ENCODE measurements at places on chromosomes 16 and 17. TPM values are rescaled to one million over a fixed set of nuclear protein-coding genes. Genes with fewer than 3 reads are reported as not detected.
A peak's percentile ranks its signal among the peaks of the same experiment; 100 is the strongest.

MAP2K6 gene
- total RNA-seq = 1.4 TPM

SDF2 gene
- total RNA-seq = 46.2 TPM

SLC35G3 gene
- total RNA-seq = not detected

KRTAP4-1 gene
- not detected for total RNA-seq

MAF gene
- 62.8 TPM for total RNA-seq

CDH15 gene
- total RNA-seq = not detected

G6PC1 gene
- total RNA-seq = not detected

DBF4B gene
- total RNA-seq = 25.7 TPM

C17orf67 gene
- total RNA-seq = 4.4 TPM

CHD9NB gene
- 0.16 TPM for total RNA-seq

TLCD2 gene
- total RNA-seq = 0.14 TPM

MSLN gene
- total RNA-seq = not detected

PITPNM3 gene
- 0.66 TPM for total RNA-seq

UMOD gene
- total RNA-seq = not detected

TMEM106A gene
- total RNA-seq = 19.1 TPM

CACNG4 gene
- not detected for total RNA-seq

MMP15 gene
- total RNA-seq = 0.89 TPM

GAST gene
- total RNA-seq = not detected

RPH3AL gene
- total RNA-seq = 3.7 TPM

ELMO3 gene
- 8.2 TPM for total RNA-seq

- H3K36me3 ChIP-seq = no peaks in the 10 kb centered on the region
- peaks cover 13% of the 10 kb centered on the region for H3K27me3 ChIP-seq
- H3K4me3 ChIP-seq = no peak overlapping the region
- H3K27ac ChIP-seq = no peak overlapping the region
- DNase-seq = no peak
Observed at GRCh38 chr16:49598383-49599170, 225.0 kb downstream of the C16orf78 start.

GRCh38 chr17:55873017-55873758 lies 122.3 kb downstream of the PCTP start:
- DNase-seq = no peak
- no peak overlapping the region for H3K4me3 ChIP-seq
- H3K27me3 ChIP-seq = peaks cover 8% of the 10 kb centered on the region
- H3K4me1 ChIP-seq = no peaks in the 10 kb centered on the region
- no peaks in the 10 kb centered on the region for H3K36me3 ChIP-seq

DNA sequence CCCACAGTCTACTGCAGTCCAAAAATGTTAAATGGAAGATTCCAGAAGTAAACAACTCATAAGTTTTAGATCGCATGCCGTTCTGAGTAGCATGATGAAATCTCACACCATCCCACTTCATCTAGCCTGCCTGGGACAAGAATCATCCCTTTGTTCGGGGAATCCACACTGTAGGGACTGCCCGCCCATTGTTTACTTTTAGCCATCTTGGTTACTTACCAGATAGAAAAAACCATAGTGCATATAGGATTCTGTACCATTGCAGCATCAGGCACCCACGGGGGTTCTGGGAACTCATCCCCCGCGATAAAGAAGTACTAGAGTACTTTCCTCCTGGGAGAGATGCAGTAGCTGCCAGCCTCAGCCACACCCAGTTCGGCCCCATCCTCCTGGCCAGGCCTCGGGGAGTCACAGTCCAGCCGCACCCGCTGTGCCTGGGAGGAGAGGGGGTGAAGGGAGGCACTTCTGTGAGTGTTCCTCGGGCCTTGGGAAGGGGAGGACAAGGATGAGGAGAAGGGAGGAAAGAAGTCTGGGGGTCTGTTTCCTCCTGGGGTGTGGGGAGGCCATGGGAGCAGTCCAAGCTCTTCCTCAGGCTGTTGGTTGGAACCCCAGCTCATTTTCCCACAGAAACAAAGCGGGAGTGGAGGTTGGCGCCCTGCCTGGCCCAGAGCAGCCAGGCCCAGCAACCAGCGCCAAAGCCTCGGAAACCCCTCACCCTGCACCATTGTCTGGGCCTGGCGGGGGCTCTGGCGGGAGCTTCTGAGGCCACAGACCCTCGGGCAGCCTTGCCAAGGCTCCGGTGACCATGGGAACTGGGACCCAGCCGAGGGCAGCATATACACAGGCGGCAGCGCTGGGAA lies 8.9 kb downstream of the TRIM47 start:
- no peak overlapping the region for H3K4me3 ChIP-seq
- DNase-seq = no peak
- H3K36me3 ChIP-seq = no peaks in the 10 kb centered on the region
- no peaks in the 10 kb centered on the region for H3K27me3 ChIP-seq

- peak overlapping the region; percentile 90 for H3K4me3 ChIP-seq
- H3K36me3 ChIP-seq = peaks cover 39% of the 10 kb centered on the region
- no peaks in the 10 kb centered on the region for H3K27me3 ChIP-seq
- peak overlapping the region; percentile 86 for H3K27ac ChIP-seq
Observed at GRCh38 chr17:28900986-28901726, 1.7 kb downstream of the DHRS13 start.

GRCh38 chr16:3952737-3953131 lies 72.2 kb upstream of the CREBBP start:
- H3K27ac ChIP-seq = no peak overlapping the region
- peaks cover 44% of the 10 kb centered on the region for H3K27me3 ChIP-seq
- no peak overlapping the region for H3K4me3 ChIP-seq

DNA sequence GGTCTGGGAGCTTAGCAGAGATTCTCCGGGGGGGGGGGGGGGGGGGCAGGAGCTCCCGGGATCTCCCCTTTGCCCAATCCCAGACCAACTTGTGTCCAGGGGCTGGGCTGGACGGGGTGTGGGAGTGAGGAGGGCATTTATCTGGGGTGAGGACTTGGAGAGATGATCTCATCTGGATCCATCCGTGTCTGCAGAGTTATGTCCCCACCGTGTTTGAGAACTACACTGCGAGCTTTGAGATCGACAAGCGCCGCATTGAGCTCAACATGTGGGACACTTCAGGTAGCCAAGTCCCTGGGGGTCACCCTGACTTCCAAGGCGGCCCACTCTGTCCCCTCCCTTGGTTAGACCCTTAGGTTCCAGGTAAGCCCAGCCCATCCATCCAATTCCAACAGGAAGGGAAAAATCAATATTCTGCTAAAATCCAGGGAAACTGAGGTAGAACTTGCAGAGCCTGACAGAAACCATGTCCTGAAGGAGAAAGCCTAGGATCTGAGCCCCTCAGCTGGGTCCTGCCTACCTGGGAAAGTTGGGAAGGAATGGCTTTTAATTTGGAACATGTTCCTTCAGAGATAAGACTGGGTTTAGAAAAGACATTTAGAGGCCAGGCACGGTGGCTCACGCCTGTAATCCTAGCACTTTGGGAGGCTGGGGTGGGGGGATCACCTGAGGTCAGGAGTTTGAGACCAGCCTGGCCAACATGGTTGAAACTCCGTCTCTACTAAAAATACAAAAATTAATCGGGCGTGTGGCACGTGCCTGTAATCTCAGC lies 921 bp downstream of the RND2 start:
- peaks cover 14% of the 10 kb centered on the region for H3K4me1 ChIP-seq
- H3K4me3 ChIP-seq = peak overlapping the region; percentile 78

GRCh38 chr16:19696328-19696727 lies 21.7 kb downstream of the KNOP1 start:
- H3K4me1 ChIP-seq = peaks cover 21% of the 10 kb centered on the region
- H3K4me3 ChIP-seq = peak overlapping the region; percentile 19
- H3K36me3 ChIP-seq = peaks cover 34% of the 10 kb centered on the region
- H3K27me3 ChIP-seq = no peaks in the 10 kb centered on the region
- DNase-seq = peak; percentile 79
- peak overlapping the region; percentile 15 for H3K27ac ChIP-seq

DNA sequence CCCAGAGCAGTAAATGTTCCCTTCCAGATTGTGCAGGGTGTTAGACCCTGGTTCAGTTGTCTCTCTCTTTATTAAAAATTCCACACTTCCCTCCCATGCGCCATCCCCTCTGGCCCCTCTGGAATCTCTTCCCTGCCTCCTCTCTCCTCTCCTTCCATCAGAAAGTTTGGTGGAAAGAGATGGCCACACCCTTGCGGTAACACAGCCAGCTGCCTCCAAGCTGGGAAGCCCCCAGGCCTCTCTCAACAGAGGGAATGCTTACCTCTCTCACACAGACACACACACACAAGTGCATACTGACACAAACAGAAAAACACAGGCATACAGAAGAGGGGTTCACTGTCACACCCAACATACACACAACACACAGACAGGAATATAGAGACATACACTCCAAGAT lies 220.5 kb downstream of the C16orf78 start:
- no peaks in the 10 kb centered on the region for H3K36me3 ChIP-seq
- DNase-seq = no peak
- no peak overlapping the region for H3K4me3 ChIP-seq
- no peak overlapping the region for H3K27ac ChIP-seq

DNA sequence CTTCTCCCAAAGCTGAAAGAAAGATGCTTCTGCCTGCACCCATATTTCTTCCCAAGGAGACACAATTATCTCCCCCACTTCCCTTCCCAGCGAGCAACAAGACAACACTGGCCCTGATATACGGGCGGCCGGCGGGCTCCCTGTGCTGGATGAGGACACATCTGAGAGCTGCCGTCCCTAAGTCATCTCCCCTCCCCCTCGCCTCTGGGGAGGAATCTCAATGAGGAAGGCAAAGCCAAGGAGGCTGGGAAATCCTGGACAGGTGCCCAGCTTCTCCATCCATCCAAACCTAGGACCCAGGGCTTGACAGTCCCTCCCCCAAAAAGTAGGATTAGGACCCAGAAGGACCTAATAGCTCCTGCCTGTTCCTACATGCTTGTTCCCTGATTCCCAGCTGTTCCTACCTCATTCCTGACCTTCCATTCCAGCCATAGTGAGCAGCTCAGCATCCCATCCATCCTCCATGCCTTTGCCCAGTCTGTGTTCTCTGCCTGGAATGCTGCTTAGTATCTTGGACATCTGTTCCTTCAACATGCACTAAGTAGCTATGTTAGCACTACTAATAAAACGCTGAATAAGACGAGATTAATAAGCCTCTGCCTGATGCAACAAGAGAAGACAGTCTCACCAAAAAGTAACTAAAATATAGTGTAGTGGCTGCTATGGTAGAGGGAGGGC lies 167.9 kb downstream of the CCT6B start:
- H3K36me3 ChIP-seq = no peaks in the 10 kb centered on the region
- no peak overlapping the region for H3K27ac ChIP-seq
- no peak for DNase-seq
- no peaks in the 10 kb centered on the region for H3K27me3 ChIP-seq
- no peak overlapping the region for H3K4me3 ChIP-seq

- H3K36me3 ChIP-seq = no peaks in the 10 kb centered on the region
- H3K4me3 ChIP-seq = no peak overlapping the region
- no peak for DNase-seq
- H3K27me3 ChIP-seq = no peaks in the 10 kb centered on the region
Observed at GRCh38 chr17:11618861-11619566, 20.7 kb downstream of the DNAH9 start.

GRCh38 chr16:31875112-31875803 lies 1.7 kb downstream of the ZNF267 start:
- no peaks in the 10 kb centered on the region for H3K27me3 ChIP-seq
- peak; percentile 77 for DNase-seq
- peak overlapping the region; percentile 94 for H3K27ac ChIP-seq
- peaks cover 64% of the 10 kb centered on the region for H3K36me3 ChIP-seq
- peak overlapping the region; percentile 90 for H3K4me3 ChIP-seq
- H3K4me1 ChIP-seq = peaks cover 67% of the 10 kb centered on the region

- no peak overlapping the region for H3K27ac ChIP-seq
- H3K27me3 ChIP-seq = no peaks in the 10 kb centered on the region
- no peak overlapping the region for H3K4me3 ChIP-seq
- H3K4me1 ChIP-seq = no peaks in the 10 kb centered on the region
Observed at GRCh38 chr16:81975637-81976036, 35.6 kb downstream of the SDR42E1 start.

- H3K27ac ChIP-seq = no peak overlapping the region
- H3K4me1 ChIP-seq = peaks cover 9% of the 10 kb centered on the region
- no peak for DNase-seq
- H3K27me3 ChIP-seq = no peaks in the 10 kb centered on the region
Observed at GRCh38 chr17:68127914-68128313, 92.4 kb downstream of the KPNA2 start.

- peaks cover 5% of the 10 kb centered on the region for H3K4me1 ChIP-seq
- no peak for DNase-seq
- H3K4me3 ChIP-seq = no peak overlapping the region
- H3K27ac ChIP-seq = no peak overlapping the region
- peaks cover 56% of the 10 kb centered on the region for H3K36me3 ChIP-seq
Observed at GRCh38 chr17:47603830-47604597, 45.7 kb upstream of the KPNB1 start.

DNA sequence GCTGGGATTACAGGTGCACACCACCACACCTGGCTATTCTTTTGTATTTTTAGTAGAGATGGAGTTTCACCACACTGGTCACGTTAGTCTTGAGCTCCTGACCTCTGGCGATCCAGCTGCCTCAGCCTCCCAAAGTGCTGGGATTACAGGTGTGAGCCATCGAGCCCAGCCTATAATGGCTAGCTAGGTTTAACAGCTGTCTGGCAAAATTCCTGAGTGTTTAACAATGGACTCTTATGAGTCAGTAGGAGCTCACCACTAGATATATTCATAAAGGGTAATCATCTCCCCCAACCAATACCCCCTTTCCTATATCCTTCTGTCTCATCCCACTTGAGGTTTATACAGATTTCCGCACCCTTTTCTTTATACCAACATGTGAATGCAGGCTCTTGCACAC lies 91.5 kb upstream of the CDH13 start:
- no peaks in the 10 kb centered on the region for H3K36me3 ChIP-seq
- no peaks in the 10 kb centered on the region for H3K27me3 ChIP-seq
- H3K4me1 ChIP-seq = no peaks in the 10 kb centered on the region
- H3K4me3 ChIP-seq = no peak overlapping the region

DNA sequence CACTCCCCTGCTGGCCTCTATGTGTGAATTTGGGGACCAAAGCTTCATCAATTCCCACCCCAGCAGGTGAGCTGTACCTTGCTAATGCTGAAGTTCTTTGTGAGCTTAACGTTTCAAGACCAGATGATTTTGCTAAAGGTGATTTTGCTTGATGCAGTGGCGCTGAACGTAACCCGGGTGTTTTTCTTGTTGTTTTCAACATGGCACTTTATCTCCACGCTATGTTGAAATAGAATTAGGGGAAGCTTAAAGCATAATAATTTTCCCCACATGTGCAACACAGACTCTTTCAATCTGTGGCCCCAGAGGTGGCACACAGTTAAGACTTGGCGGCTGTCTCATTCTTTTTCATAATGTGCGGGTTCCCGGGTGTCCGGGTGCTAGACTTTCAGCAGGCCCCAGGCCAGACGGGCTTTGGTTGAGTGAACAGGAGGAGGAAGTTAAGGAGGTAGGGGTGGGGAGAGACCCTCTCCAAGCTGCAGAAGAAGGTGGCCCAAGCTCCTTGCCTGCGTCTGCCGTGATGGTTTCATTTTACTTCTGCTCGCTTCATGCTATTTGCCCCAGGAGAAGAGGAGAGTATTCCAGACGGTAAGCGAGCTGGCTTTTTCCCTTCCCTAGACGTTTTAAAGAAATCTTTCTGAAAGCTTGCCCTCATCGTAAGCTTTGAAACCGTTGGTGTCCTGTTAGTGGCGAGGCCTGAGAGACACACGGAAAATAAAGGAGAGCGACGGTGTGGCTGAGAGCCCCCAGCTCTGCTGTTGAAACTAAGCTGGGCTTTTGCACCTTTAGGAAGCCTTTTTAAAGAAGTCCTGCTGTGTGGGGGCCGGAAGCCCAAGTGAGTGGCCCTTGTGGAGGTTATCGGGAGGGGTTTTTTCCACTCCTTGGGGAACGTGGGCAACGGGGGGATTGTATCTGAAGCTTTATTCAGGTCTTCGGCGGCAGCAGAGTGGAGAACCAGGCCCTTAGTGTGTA lies 4.2 kb downstream of the FOXC2 start:
- no peaks in the 10 kb centered on the region for H3K36me3 ChIP-seq
- H3K4me3 ChIP-seq = no peak overlapping the region
- H3K27ac ChIP-seq = no peak overlapping the region
- DNase-seq = no peak
- H3K27me3 ChIP-seq = peaks cover 64% of the 10 kb centered on the region
- no peaks in the 10 kb centered on the region for H3K4me1 ChIP-seq

Measured in activated CD4-positive, alpha-beta T cell treated with anti-CD3 and anti-CD28 coated beads, Interleukin-2, amount 10 ng/mL, durations not matched to agents 24 days and 14 days (primary cell).